Effector CD4-positive, alpha-beta T cell (primary cell): ENCODE measurements at places on chromosomes 5 and 9.

DNA sequence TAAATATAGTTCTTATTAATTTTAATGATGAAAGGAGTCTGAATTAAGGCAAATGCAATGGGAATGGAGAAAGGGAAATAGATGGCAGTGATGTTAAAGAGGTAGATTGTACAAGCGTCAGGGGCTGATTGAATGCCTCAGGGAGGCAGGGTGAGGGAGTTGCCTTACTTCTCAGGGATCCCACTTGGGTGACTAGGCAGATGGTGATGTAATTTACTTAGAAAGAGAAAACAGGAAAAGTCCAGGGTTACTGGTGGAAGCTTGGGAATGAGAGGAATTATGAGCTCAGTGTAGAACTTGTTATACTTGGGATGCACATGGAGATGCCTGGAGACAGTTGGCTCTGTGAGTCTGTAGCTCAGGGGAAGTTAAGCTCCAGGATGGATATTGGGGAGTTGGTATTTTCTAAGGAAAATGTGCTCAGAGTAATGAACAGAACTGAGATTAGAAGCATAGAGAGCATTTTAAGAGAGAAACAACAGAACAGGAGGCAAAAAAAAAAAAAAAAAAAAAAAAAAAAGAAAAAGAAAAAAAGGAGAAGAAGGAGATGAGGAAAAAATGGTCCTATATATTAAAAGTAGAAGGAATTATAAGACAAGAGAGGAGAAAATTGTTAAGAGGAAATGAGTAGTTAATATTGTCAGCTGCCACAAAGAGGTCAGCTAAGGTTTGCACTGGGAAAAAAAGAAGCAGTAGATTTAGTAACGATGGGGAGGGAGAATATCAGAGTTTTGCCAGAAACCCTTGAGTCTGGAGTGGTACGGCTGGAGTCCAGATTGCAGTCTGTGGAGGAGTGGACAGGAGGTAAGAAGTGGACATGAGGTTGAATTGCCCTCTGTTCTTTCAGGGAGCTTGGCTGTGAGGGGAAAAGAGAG is 88.0 kb upstream of the ELL2 start:
- DNase-seq: no peak

DNA sequence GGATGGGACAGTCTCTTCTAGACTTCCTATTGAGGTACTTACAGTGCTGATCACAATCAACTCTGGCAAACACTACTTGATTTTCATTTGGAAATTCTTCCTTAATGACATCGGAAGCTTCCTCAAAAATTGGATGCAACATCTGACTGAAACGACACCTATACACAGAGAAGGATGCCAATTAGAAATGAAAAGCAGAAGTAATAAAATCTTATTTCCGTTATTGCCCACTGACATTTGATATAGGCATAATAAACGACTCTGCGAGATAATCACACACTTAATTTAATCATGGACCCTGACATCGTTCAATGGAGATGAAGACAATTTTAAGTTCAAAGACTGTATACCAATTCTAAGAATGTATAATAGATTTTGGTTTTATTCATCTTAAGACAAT is 46.4 kb downstream of the ERP44 start:
- no peak for DNase-seq

DNA sequence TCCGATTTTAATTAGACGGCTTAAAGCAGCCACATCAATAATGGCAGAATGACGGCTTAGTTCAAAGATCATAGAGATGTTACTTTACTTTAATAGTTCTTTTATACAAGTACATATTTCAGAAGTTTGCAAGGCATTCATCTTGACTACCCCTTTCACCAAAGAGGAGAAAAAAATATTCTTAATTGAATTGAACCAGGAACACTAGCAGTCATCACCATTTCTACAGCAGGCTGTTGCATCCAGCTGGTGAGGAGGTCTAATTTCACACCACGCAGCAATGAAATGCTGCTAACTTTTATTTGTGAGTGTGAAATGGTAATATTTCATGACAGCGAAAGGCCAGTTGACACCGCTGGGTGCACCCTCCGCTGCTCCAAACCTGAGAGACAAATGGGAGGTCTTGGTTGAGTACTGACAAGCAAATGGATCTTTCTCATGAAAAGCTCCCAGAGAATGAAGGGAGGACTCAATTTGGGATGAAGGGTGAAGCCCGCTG is 322.2 kb downstream of the GLIS3 start:
- no peak for DNase-seq

DNA sequence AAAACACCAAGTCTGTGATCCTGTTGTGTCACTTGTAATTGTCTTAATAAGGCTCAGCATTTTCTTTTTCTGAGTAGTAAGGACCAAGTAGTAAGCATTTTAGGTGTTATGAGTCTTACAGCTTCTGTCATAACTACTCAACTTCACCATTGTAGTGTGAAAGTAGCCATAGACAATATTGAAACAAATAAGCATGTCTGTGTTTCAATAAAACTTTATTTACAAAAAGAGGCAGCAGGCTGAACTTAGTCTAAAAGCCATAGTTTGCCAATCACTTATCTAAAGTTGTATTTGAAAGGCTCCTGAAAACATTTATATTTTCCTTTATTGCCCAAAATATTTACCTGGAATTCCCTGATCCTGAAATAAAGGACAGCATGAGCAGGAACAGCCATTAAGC is 796.1 kb downstream of the CDH12 start:
- no peak for DNase-seq

GRCh38 chr5:1965925-1966324 is 83.2 kb upstream of the IRX4 start:
- DNase-seq: no peak

DNA sequence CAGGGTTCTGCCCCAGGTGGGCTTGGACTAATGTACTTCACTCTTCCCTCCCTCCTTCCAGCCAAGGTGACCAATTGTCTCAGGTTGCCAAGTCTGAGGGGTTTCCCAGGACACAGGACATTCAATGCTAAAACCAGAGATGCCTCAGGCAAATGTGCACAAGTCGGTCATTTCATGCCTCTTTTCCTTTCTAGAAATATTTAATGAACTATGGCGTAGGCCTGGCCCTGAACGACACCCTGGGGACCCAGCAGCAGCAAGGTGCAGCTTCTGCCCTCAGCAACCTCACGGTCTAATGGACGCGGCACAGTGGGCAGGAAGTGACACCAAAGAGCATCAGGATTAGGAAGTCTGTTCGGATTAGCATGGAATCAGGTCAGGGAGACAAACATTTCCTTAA is 148.1 kb downstream of the MTX3 start:
- DNase-seq: no peak

- DNase-seq: no peak
These were observed 229.8 kb downstream of the FANCC start for GRCh38 chr9:95087659-95088242.

- DNase-seq: no peak
These were observed 975 bp downstream of the AGXT2 start for GRCh38 chr5:35046774-35047173.

DNA sequence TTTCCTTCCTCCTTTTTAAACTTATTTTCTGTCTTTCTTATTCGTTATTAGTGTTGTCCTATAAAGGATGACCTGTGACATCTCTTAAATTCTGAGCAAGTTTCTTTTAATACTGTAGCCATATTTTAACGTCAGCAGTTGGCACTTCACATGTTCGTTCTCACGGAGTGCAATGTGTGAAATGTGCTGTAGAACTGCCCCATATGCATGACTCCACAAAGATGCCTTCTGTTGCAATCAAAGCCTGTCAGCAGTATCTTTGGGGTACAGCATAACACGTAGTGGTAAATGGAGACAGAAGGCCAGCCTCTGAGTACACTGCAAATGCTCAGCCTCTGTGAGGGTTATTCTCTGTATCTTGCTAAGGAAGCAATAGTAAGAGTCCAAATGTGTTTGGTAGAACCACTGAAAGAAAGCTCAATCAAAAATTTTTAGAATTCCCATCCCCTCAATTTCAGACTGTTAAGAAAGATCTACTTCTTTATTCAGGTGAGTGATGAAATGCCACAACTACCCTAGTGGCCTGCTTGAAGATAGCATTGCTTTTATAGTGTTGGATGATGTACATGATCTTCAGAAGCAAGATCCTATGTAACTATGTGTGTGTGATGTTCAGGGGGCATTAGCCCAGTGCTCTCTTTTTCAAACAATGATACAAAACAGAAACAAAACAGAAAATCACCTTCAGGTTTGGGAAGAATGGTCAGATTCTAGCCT is 277.7 kb downstream of the TMEM167A start:
- DNase-seq: no peak

DNA sequence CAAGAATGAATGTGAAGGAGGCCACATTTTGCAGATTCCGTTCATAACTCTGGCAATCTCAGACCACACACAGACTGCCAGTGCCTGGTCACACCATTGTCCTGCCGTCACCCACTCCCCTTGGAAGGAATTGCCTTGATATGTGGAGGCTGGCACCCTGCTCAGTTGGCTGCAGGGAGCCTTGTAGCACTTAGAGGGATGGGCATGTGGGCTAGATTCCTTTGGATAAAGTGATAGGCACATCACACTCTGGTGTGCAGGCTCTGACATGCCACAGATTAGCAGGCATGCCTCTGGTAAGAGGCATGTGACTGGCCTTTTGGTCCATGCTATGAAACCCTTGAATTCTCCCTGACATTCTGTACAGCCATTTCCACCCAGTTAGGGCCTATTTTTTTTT is 254.6 kb upstream of the PIK3R1 start:
- no peak for DNase-seq

DNA sequence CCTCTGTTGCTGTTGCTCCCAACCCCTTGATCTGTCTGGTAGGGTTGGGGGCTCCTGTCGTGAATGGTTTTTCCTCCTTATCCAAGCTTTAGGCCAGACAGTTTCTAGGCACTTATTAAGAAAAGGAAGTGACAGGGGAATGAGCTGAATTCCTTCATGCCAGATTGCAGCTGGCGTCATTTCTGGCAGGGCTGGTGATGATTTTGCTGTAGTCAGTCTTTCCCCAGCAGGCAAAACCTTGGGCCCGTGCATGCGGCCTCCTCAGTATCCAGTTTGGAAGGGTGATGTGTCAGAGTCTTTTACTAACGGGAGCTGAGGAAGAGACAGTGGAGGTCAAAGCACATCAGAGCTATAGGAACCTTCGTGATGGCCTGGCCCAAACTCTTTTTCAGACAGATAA is 58.8 kb downstream of the COL27A1 start:
- no peak for DNase-seq

GRCh38 chr9:95268681-95269080 is 48.8 kb downstream of the FANCC start:
- DNase-seq: no peak

- no peak for DNase-seq
These were observed 82.7 kb downstream of the BNC2 start for GRCh38 chr9:16787724-16788123.

- DNase-seq: no peak
These were observed 453.9 kb downstream of the TUSC1 start for GRCh38 chr9:25224309-25224708.

DNA sequence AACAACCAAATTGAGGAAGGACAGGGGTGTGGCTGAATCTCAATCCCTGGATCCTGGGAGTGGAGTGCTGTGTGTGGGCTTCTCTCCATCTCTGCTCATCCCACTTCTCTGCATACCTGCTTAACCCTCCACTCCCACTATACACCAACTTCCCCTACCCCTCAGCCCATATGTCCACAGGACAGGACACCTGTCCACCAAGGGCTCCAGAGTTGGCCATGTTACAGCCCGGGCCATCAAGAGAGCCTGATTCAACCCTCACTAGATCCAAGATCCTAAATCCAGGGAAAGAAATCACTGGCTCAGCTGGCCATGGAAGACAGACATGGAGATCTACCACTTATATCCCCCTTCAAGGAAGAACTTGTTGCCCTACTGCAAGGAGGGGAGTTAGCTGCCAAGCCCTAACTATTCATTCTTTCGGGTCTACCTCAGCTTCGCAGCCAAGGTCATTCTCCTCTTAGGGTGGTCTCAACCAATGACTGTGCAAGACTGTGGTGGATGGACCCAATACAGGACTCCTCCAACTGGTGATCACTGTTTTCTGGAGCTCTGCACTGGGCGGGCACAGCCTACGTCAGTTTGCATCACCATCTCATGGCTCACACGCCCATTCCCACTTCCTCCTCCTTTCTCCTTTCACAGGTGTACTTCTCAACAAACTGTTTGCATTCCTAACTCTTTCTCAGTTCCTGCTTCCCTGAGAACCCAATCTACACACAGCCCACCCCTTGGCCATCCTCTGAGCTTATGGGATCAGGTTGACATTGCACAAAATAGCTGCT is 53.7 kb upstream of the ZBTB43 start:
- no peak for DNase-seq

GRCh38 chr5:160852049-160852448 is at the start of gene ATP10B:
ATP10B (minus strand) TSS chr5:160852211; CDS start chr5:160688074, 164,137 bp downstream.
- DNase-seq: no peak

DNA sequence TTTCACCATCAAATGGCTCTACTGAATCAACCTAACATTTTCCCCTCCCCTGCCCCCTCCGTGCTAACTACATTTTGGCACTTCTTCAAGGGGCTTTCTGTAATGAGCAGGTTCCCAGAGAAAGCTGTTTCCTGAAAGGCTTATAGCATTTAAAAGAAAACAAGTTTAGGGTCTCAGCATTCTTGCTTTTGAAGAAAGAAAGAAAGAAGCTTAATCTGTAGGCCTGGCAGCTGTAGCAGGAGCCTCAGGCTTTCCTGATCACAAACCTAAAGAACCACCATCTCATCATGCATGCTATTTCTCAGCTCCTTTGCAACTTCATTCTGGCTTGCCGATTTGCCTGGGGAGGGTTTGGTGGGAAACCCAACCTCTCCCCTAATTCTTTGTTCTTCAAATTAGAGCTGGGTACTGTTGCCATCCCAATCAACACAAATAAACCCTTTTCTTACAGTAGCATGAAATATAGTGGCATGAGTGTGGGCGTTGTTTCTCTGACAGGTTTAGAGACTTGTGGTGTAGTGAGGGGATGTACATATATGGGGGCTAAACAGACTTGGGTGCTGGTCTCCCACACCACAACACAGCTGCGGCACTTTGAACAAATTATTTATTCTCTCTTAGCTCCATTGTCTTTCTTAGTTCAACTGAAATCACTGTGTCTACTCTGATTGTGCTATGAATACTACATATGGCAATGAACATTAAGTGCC is 160.5 kb upstream of the TNC start:
- DNase-seq: no peak

GRCh38 chr9:97405551-97405950 is 6.3 kb upstream of the TDRD7 start:
- no peak for DNase-seq

DNA sequence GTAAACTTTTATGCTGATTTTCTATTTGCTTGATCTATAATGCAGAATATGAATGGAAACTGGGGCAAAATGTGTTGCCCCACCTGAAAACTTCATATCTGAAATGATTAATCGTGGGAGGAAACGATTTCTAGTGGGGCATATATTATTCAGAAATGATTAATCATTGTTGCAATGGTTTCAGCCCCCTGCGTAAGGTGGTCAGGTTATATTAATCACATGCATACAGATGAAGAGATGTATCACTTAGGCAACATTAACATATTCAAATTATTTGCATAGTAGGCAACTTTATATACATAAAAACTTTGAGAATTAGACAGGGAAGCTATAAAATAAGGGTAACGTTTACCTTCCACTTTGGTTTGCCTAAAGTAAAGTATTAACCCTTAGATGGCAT is 49.8 kb downstream of the LSM11 start:
- DNase-seq: no peak

DNA sequence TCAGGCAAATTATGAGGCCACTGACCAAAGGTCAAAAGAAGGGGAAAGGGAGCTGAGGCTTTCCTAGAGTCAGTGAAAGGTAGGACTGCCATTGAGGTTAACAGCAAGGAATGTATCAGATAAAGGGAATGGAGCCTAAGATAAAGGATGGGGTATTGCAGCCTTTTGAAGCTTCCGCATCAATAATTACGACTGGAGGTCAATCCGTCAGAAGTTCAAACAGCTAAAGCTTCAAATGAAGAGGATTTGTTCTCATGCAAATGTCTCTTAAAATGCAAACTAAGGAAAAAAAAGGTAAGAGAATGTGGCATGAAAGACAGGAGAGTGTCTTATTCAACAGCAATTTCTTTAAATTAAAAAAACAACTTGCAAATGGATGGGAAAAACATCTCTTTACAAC is 341.1 kb upstream of the RGMB start:
- DNase-seq: no peak
